Cerebellum (tissue), 4 donors: ENCODE measurements at places on chromosomes 3 and 15.

- DNase-seq, result no peak
These were observed 14.6 kb downstream of the LRIG1 start for GRCh38 chr3:66486202-66486601.

- no peak for DNase-seq
These were observed 94.8 kb downstream of the FLNB start for GRCh38 chr3:58102976-58103451.

DNA sequence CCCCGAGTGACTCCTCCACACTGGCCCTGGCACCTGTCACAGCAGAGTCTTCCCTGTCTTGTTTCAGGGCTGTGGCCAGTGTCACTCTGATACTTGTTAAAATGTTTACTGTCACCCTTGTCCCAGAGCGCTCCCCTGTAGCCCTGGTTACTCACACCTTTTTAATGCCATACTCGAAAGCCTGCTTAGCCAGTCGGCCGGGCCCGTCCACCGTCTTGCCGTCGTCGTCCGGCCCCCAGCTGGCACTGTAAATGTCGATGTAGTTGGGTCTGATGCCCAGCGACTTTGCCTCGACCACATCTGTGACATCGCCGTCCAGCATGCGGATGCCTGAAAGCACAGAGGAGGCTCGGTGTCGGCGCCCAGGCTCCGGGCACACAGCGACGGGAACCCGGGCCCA is 91.3 kb downstream of the PCSK6 start:
- no peak for DNase-seq

DNA sequence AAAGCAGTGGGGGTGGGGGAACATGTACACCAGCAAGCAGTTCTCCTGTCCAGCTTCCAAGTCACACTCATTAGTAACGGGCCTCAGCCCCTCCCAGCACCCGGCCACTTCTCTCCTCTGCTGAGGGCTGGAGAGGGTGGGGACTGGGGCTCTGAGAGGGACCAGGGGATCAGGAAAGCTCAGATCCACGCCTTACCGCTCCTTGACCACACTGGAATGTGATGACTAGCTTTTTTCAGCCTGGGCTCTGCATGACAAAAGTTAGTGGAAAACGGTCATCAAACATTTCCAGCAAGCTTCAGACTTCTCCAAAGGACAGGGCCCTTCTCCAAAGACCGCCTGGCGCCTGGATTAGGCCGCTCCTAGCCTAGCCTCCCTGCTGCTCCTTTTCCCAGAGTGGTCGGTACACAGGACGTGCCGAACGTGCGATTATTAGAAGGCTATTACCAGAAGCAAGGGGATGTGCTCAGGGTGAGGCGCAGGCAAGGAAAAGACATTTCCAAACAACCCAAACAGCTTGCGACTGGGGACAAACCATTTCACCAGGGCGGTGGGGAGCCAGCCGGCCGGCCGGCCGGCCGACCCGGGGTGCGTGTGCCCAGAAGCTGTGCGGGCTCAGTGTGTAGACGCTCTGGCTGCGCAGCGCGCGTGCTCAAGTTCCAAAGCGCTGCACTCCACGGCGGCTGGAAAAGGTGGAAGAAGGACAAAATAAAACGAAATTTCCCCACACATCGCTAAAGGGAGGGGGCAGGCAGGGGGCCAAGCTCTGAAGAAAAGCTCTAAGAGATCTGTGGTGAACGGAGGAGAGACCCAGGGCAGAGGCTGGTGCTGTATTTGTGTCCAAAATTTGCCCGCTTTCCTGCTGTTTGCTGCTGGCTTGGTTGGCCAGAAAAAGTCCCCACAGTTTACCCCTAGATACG is 51.0 kb upstream of the SSR3 start:
- no peak for DNase-seq

DNA sequence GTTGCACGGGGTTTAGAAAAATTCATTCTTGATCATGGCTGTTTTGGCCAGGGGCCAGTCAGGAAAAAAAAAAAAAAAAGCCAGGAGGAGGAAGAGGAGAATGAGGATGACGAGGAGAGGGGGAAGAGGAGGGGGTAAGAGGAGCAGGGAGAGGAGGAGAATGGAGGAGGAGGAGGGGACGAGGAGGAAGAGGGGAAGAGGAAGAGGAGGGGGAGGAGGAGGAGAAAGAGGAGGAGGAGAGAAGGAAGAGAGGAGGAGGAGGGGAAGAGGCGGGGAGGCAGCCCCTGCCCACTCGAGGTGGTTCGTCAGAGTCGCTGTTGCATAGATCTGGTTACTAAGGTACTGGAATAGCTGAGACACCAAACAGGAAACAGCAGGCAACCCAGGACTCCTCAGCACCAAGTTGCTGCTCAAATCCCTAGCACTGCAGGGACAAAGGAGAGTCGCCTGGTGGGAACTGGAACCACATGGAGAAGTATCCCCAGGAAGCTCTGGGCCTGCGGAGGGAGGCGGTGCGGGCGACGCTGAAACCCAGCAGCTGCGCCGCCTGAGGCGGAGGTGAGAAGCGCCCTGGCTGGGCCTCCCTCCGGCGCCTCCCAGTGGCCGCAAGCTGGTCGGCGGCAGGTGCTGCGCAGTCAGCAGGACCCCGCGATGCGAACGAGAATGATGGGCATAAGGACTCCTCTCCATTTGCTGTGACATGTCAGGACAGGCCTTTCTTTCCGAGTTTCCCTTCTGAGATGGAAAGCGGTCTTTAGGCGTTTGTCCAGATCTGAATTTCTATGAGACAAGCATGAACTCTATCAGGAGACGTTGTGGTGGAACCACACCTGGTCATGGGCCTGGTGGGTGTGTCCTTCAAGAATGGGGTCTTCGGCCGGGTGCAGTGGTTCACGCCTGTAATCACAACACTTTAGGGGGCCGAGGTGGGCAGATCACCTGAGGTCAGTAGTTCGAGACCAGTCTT is 17.5 kb downstream of the FAM240A start:
- DNase-seq, result peak; percentile 58
